ENCODE measurements at places on chromosomes 3 and 15.

DNA sequence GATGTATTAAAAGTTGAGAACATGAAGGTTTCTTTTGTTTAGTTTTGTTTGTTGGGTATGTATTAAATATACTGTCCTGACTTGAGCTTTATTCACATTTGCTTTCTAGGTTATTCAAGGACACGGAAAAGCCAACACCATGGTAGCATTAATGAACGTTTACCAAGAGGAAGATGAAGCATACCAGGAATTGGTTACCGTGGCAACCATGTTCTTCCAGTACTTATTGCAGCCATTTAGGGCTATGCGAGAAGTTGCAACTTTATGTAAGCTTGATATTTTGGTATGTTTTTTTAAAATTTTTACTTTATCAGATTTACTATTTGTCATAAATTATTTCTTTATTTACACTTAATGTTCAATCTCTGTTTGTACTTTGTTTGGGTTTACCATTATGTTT is 3.6 kb downstream of the WHAMM start:
- DNase-seq = no peak

- DNase-seq = no peak
These were observed 101.6 kb downstream of the APBA2 start for GRCh38 chr15:28987337-28987736.

GRCh38 chr3:48993834-48994233 is 3.8 kb downstream of the P4HTM start:
- DNase-seq = no peak

- no peak for DNase-seq
These were observed 303.7 kb upstream of the WNT5A start for GRCh38 chr3:55790596-55791350.

GRCh38 chr3:10768708-10769394 is 47.2 kb upstream of the SLC6A11 start:
- no peak for DNase-seq

DNA sequence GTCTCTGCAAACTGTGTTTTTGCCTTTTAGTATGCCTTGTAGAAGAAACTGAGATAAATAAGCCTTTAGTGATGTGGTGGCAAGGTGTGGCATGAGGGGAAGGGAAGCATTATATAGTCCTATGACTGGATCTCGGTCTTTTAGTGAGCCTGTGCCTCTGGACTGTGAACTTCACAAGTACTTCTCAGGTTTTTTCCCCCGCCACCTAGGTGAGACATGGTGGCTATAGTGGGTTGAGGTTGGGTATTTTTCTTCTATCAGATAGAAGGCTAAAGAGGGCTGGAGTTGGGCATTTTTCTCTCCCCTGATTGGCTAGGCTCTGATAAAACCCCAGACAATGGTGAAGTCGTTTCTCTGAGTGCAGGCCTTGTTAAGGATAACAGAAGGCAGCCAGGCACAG is 38.7 kb upstream of the ZFAND6 start:
- DNase-seq = no peak

GRCh38 chr3:52537165-52537620 is 788 bp downstream of the UQCC5 start:
- no peak for DNase-seq

DNA sequence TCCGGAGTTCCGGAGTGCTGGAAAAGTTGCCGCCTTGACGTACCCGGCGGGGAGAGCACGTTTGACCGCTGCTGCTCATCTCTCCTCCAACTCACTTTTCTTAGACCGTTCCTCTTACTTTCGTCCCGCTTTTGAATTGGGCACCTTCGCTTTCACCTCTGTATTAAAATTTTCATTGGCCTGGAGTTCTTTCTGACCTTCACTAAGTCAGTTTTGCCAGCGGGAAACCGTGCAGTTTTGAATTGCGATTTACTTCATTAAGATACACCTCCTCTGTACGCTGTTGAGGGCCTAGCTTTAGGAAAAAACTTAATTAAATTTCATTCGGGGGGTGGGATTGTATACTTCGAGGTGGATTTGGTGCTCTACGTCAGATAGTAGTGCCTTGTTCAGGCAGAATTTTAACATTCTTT is 1.3 kb downstream of the GMPS start:
- no peak for DNase-seq

DNA sequence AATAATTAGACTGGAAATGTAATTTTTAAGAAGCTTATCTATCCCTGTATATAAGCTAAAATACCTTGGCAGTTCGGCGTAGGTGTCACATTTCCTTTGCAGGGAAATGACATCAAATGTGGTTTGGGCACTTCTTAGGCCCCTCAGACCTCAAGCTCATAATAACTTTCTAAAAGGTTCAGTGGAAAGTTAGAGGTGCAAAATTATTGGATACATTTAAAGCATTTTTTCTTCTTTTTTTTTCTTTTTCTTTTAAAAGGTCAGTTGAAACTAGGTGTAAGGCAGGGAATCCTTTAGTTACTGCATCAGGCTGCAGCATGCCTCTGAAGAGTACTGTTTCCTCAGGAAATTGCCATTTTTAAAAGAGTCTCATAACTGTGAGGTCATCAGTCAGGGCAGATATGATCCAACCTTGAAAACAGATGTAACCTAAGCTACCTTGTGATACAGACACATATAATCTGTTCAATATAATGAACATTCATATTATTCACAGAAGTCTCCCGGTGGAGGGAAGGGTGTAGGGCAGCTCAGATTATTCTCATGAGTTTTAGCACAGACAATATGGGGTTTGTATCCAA is 4.8 kb downstream of the SACM1L start:
- peak; percentile 8 for DNase-seq

GRCh38 chr3:60461267-60461666 is 790.0 kb downstream of the FHIT start:
- DNase-seq = no peak

DNA sequence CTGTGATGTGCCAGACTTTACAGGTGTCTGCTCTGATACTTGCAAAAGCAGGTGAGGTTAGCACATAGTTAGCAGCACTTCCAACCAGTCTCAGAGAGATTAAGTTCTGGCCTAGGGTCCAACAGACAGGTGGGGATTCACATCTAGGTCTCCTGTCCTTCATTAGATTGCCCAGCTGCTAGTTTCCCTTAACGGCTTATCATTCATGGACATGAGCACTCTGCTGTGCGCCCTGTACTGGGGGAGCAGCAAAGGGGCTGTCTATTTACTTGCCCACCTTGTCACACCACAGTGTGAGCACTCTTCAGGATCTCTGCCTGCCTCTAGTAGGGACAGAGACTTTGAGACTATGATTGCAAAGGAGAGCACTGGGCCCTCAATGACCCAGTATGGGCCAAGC is 8.7 kb downstream of the SPSB4 start:
- DNase-seq = no peak

DNA sequence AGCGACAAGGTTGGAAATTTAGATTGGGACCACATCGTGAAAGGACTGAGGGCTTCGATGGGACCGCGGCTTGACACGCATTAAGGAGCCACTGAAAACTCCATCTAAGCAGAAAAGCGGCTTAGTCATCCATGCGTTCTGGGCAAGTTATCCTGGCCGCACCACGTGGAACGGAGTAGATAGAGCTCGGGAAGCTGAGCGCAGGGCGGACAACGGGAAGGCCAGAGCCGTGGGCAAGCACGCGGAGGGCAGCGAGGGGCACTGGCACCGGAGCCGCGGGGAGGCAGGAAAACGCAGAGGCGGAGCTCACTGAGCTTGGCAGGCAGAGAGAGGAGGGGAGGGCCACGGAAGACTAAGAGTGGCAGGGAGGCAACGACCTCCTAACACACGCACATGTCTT is 61.3 kb upstream of the VGLL4 start:
- no peak for DNase-seq

DNA sequence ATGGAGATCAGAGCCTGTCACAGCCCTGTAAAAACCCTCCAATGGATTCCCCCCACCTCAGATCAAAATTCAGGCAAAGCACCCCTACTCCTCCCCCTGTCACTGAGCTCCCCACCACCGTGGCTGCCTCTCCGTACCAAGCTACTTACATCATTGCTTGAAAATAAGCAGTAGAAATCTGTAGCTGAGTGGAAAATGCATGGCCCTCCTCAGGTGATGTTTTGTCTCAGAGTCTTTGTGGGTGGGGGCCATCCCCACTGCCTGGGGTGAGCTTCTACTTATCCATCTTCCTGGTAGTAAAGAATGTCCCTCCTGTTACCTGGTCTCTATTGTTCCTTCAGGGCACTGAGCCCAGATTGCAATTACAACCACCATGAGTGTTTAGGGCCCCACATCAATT is 34.5 kb downstream of the SLCO2A1 start:
- DNase-seq = no peak

DNA sequence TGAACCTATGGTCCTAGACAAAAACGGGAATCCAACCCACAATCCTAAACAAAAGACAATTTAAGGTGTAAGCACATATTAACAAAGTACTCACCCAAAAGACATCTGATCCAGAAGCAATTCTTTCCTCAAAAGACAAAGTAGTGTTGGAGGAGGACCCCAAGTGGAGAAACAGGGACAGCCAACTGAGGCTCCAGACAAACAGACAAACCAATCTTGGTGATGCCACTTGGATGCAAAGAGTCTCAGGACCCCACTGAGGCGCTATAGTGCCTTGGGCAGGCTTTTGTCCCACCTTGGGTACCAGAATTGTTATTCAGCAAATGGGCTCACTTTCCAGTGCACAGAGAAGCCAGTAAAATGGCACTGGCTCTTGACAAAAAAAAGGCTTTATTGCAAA is 613.8 kb downstream of the DIPK2A start:
- no peak for DNase-seq

GRCh38 chr3:23981136-23981535 is 36.0 kb downstream of the NR1D2 start:
- no peak for DNase-seq

GRCh38 chr3:43638594-43639447 is 17.0 kb upstream of the ANO10 start:
- DNase-seq = peak; percentile 18

DNA sequence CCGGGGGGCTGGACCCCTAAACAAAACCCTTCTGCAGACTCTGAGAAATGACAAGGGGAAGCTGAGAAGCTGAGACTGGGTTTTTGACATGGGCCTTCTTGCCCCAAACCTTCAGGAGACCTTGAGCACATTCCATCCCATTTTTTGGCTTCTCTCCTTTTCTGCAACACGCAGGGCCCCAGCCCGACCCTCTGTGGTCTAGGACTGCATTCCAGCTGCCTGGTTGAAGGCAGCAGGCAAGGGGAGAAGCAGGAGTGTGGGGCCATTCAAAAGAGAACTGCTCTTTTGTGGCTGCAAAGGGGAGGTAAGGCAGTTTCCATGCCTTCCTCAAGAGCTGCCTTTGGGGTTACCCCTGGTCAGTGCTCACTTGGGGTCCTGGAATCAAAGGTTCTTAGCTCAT is 263.0 kb downstream of the TLE3 start:
- no peak for DNase-seq

DNA sequence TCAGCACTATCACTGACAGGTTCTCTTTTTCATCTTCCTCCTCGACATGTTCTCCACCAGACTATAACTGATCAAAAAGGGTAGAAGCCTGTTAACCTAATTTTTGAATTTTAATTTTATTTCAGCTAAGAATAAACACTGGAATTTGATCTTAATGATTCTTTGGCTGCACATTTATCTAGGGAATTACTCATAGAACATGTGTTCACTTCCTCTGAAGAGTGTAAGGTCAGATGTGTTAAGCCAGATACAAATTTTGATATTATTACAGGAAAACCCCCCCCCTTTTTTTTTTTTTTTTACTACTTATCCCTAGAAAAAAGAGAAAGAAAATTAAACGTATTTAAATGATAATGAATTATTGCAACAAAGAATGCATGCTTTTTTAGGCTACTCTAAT is 15.0 kb downstream of the DCBLD2 start:
- no peak for DNase-seq

DNA sequence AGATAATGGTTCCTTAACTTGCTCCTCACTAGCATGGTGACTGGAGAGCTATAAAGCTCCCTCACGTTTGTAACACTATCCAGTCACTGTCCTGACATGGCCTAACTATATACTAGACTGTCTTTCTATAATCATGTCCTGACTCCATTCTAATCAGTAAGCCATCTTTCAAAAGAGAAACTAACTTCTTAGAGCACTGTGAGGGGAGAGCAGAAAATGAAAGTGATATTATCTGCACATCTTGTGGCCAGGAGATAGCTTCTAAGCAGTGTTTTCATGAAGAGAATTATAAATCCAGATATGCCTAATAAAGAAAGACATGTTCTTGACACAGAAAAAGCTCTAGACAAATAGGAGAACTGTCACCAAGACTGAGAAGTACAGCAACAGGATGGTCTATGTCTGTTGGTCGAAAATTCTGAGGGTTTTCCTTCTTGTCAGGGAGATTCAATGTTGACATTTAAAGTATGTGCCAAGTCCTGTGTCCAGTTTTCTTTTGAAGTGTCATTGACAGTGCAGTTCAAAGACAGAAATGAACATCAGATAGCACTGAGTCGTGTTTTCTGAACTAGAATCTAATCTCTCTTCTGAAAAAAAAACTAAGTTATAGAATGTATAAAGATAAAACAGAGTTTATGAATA is 230.6 kb upstream of the PEX5L start:
- DNase-seq = no peak

DNA sequence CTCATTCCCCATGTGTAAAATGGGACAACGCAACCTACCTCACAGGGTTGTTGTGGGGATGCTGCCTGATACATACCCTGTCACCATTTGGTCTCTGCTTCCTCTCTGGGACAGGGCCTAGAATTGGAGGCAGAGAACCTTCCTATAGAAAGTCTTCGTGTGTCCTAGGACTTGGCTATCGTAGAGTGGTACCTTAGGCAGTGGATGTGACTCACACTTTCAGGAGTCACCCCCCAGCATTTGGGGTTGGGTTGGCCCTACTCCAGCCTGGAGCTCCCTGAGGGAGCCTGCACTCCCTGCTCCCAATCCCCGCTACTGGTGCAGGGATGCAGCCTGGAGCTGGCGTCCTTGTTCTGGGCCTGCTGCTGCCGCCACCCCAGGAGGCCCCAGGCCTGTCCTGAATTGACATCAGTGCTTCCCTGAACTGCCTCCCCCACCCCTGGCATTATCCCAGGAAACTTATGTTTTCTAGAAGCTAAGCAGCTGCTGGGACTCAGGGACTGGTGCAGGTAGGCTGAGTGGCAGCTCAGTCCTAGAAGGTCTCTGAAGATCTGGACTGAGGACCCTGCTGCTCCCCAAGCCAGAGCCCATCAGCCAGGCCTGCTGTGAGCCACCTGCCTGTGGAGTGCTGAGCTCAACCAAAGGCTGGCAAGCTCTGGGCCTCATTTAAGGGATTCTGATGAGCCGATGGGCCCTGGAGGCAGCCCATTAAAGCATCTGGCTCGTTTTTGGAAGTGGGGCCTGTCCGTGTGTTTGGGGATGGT is 9.9 kb downstream of the C15orf39 start:
- no peak for DNase-seq

DNA sequence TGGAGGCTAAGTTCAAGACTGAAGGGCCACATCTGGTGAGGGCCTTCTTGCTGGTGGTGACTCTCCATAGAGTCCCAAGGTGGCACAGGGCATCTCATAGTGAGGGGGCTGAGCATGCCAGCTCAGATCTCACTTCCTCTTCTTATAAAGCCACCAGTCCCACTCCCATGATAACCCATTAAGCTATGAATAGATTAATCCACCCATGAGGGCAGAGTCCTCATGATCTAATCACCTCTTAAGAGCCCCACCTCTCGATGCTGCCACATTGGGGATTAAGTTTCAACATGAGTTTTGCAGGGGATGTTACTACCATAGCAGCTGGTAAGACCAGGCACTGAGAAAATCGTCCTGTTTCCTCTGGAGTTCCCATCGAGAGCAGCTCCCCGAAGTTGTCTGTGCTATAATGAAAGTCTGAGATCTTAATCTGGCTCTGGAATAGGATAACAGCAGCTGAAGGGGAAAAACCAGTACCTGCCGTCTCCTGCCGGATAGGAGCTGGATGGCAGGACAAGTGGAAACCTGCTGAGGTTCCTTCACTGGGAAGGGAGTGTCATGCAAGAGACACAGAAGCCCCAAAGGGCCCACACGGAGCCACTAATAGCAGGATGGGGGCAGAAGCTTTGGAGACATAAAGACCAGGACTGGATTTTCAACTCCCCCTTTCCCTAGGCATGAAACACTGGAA is 79.5 kb upstream of the EPHB3 start:
- no peak for DNase-seq
